DMS 273 treated with DMSO at 0.1 percent for 48 hours (cell line): ENCODE measurements at places on chromosomes 12 and 14.

DNA sequence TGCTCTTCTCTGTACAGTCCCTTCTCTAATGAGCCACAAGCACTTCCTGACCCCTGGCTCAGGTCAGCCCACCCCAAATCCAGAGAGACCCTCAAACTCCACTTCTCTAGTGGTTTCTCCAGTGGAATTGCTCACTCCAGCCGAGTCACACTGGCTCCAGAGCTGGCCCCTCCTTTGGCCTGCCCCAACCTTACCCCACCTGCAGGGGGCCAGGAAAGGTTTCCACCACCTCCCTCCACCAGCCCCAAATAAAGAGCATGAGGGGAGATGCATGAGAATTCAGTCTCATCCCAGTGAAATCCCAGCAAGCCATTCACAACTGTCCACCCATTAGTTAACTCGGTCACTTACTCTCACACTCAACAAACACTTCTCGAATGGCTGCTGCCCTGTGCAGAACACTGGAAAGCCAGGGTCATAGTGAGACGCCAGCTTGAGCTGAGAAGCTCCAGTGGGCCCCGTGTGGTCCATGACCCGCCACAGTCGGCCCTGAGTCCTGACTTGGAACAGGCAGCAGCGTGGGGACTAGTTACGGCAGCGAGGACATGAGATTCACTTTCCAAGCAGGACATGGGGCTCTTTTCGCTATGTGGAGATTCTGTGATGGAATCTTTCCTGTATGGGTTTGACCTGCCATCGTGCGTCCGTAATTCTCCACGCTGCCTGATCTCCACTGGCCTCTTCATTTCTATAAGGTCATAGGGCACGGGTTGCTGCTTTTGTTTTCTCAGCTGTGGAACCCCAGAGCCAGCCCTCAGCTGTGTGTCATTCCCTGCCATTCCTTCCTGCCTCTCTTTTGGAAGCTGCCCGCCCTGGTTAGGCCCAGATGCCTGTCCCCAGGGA lies 44.2 kb downstream of the SLC6A12 start:
- no peak for DNase-seq

DNA sequence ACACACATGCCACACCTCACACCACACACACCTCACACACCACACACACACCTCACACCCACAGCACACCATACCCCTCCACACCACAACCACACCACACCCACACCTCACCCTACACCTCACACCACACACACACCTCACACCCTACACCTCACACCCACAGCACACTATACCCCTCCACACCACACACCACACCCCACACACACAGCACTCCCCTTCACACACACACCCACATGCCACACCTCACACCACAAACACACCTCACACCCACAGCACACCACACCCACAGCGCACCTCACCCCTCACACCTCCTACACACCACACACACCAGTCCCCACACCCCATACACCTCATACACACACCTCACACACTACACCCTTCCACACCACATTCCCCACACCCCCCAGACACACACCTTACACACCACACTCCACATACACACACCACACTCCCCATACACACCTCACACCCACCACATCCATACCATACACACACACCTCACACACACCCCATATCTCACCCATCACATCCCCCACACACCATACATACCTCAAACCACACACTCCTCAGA lies 80.0 kb downstream of the ACTN1 start:
- DNase-seq: no peak

DNA sequence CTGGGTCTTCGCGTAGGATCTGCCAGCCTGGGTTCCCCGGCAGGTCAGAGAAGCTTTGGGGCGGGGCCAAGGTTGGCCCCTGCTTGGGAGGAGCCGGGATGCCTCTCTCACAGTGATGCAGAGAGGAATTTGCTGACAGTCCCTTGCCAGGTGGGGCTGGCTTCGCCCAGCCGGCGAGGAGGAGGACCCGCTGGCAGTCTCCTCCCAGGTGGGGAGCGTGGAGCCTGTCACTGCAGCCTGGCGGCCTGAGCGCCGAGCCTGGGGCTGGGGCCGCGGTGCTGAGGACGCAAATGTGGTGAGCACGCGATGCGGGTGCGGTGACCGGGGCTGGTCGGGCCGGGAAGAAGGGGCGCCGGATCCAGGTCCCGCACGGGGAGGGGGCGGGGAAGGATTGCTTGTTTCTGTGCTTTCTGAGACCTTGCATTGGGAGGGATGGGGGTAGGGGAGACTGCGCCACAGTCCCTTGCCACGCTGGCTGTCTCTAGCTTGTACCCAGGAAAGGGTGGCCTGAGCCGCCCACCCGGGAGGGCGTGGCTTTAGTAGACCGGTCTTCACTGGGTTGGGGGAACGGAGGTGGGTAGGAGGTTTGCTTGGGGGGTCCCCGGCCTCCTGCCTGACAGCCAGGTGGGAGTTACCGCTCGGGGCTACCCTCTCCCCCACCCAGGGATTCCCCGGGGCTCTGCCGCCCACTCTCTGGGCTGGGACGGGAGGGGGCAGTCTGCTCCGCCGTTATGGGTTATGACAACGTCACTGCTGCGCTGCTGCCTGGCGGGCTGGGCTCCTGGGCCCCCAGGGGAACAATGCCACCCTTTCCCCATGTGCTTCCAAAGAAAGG lies at the start of gene TMEM63C:
TSS of gene TMEM63C (plus strand) at position 196 of the 835 bp plus-strand sequence. CDS start 37,016 bp downstream, outside the sequence.
- DNase-seq: peak; percentile 97

GRCh38 chr14:36056845-36057244 lies 119.7 kb downstream of the PTCSC3 start:
- no peak for DNase-seq

GRCh38 chr14:72892879-72893635 lies 844 bp downstream of the DPF3 start:
- DNase-seq: peak; percentile 16
